ENCODE measurements at places on chromosomes 11 and 22.
A peak's percentile ranks its signal among the peaks of the same experiment; 100 is the strongest.

GRCh38 chr22:32746732-32747131 lies 54.8 kb upstream of the TIMP3 start:
- peak; percentile 73 for DNase-seq

DNA sequence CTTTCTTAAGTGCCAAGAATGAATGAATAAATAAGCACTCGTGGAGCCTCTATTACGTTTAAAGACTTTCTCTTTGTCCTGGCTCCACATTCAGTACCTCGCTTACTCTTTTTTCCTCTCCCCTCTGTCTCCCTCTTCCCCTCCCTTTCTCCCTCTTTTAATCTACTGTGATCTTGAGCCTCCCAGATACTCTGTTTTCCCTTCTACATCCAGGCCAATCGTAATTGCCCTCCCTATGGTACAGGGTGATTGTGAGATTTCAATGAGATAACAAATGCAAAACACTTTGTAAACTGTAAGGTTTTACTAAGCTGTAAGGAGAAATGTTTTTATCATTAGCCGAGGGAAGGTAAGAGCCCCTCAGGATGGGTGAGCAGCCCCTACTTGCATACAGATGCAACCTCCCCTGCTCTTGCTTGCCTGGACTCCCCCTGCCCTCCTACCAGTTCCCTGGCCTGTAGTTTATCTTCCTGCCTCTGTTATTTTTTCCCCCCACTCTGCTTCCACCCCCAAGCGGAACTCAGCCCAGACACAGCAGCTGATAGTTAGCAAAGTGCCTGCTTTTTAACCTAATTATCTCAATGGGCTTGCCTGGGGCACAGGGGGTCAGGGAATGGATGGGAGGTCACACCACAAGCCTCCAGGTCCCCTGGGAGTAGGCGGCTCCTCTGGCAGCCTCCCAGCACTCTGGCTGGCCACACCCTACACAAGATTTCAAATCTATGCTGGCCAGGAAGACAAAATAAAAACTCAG lies 76.9 kb upstream of the CADM1 start:
- peak; percentile 61 for DNase-seq

DNA sequence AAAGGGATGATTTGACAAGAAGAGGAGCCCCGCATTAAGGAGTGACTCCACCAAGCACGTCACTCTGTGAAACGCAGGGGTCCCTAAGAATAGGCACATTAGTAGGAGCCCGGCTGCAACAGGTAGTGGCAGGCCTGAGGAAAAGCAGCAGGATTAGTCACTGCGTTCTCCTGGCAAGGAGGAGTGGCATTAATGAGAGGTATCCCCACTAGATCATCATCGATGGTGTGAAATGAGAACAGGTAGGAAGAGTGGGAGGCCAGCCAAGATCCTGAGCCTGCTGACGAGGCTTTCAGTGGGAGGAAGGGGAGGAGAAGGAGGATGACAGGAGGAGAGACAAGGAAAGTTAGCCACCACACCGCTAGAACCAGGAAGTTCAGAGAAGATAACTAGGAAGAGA lies 38.6 kb downstream of the NRXN2 start:
- DNase-seq: no peak

- DNase-seq: no peak
Measured at GRCh38 chr11:36165621-36166397, 123.4 kb downstream of the COMMD9 start.

DNA sequence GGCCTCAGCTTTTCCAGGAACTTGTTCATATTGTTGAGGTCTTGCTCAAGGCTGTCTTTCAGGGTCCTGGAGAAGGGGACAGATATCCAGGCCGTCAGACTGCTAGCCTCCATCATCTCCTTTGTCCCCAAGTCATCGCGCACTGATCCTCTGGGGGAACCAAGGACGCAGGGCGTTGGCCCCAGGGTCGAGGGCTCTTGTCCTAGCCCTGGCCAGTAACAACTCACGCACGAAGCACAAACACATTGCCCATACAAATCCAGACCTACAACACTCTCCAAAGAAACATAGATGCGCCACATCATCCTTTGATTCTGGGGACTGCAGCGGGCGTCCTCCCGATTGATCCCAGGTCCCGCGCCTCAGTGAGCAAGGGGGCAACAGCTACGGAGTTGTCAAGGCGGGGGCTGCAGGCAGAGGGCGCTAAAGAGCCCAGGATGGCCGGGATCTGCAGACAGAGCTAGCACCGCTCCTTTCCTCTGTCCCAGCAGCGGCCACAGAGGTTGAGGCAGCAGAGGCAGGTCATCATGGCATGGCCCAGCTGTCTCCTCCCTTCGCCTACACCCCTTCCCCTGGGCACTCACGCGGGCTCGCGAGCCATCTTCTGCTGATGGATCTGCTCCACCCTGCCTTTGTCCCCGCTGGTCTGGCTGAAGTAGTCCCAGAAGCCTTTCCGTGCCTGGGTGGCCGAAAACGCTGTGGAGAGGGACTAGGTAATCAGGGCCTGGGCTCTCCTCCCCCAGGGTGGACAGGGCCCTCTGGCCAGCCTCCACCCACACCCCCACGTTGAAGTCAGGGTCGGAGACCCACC lies 472 bp downstream of the APOA5 start:
- peak; percentile 75 for DNase-seq

- DNase-seq: no peak
Measured at GRCh38 chr22:31616315-31616980, 45.6 kb downstream of the PISD start.

GRCh38 chr11:44912270-44912987 lies 38.3 kb downstream of the TP53I11 start:
- DNase-seq: no peak

DNA sequence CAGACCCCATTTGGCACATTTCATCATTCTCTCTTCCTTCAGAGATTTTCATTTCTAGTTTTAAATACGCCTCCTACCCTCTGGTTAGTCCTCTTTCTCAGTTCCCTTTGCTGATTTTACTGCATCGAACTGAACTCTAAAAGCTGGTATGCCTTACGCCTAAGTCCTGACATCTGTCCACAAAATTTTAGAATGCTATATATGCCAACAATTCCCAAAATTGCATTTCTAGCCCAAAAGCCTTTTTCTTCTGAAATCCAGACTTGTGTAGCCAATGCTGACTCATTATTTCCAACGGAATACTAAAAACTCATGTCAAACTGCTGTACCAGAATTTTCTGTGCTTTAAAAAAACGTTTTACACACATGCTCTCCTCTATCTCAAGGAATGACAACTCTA lies 1124.4 kb upstream of the TENM4 start:
- DNase-seq: no peak

- peak; percentile 66 for DNase-seq
Measured at GRCh38 chr11:77127235-77127911, 673 bp upstream of the MYO7A start.

DNA sequence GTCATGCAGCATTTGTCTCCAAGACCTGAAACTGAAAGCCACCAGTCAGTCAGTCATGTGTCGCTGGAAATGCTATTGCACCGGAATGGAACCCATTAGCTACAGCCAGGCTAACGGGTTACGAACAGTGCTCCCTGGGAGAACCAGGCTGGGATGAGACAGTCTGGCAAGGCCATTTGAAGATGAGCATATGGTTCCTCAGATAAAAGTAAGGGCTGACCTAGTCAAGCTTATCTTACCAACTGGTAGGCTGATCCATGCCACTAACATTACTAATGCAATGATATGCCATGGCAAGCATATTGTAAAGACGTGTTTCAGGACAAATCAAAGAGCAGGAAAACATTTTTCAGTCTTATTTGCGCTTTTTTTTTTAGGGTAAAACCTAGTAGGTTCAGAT lies 28.4 kb downstream of the NAP1L4 start:
- no peak for DNase-seq

DNA sequence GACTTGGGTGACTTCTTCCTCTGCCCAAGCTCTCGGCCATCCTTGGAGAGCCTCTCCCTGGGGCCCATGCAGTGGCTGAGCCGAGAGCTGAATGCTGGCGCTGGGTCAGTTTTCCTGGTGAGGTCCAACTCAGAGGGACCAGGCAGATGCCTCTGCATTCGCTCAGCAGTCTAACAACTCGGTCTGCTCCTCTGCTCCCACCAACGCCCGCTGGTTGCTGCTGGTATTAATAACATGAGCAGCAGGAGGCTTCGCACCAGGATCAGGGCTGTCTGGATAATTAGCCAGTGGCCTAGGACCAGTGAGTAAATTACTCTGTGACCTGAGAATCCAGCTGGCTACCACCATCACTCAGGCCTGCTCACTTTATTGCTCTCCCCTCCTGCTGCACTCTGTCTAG lies 77.7 kb upstream of the FAM181B start:
- DNase-seq: no peak

GRCh38 chr11:14411818-14412217 lies 52.8 kb upstream of the RRAS2 start:
- no peak for DNase-seq

DNA sequence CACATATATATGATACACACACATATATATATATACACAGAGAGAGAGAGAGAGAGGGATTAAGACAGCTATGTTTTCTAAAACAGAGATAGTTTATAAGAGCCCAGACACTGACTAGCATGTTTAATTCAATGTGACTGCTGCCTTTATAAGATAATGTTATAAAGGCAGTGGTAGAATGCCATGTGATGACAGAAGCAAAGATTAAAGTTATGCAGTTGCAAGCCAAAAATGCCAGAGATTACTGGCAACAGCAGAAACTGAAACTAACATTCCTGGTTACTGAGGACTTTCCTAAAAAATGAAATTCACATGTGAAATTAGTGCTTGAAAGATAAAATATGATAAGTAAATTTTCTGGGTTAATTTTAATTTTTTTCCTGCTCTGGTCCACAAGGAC lies 1888.9 kb downstream of the LRRC4C start:
- no peak for DNase-seq

DNA sequence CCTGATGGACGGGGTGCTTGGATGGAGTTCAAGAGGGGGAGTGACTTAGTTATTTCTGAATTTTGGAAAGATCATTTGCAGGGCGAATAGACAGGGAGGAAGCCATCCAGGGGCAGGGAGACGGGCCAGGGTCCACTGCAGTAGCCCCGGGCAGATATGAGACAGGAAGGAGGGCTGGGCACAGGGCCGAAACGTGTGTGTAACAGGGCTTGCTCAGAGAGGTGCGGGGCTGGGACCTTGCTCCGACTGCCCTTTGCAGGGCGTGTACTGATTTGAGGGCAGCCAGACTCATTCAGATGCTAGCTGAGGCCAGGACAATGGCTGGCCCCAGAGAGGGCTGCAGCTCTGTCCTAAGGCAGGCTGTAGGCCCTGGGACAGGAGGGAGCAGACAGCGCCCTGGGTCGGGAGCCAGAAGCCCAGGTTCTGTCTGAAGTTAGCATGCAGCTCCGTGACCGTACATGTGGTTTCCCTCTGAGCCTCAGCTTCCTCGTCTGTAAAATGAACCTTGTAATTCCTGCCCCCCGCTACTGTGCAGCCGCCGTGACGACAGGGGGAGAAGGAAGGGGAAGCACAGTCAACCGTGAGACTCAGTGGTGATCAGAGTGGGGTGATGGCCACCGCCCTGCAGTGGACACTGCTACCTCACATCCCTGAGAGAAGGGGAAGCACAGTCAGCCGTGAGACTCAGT lies 103.4 kb downstream of the PHF21B start:
- DNase-seq: no peak

- no peak for DNase-seq
Measured at GRCh38 chr22:41478891-41479521, 10.1 kb downstream of the ACO2 start.

All from left hindlimb (tissue), 1 donor.